ENCODE measurements at places on chromosomes 5 and 9.

DNA sequence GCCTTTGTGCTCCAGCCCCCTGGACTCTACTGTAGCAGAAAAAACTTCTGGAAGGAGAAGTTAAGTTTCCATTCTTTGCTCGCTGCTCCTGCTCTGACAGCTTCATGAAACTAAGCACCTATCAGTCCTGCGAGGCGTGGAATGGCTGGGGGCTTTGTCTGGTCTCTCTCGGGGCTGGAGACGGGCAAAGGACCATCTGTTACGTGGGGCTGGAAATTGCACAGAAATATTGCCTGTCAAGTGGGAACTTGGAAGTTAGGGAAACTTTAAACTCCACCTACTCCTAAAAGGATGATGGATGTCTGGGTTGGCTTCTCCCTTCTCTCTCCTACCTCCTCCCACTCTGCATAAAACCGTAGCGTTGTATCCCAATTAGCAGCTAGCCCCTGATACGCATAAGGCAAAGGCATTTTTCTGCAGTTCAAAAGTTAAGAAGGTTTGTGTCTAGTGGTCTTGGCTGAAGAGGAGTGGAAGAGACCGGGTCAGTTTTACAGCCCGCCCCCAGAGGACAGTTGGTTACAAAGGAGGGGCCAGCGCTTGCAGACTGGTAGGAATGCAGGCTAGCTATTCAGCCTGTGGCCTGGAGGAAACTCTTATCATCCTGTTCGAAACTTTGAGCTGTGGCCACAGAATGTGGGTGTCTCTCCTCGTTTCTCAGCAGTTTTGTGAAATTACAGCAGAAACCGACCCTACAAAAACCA lies 1.3 kb downstream of the FBXL7 start:
- DNase-seq = no peak

- DNase-seq = no peak
These were observed 56.3 kb downstream of the SLF1 start for GRCh38 chr5:94674490-94675382.

DNA sequence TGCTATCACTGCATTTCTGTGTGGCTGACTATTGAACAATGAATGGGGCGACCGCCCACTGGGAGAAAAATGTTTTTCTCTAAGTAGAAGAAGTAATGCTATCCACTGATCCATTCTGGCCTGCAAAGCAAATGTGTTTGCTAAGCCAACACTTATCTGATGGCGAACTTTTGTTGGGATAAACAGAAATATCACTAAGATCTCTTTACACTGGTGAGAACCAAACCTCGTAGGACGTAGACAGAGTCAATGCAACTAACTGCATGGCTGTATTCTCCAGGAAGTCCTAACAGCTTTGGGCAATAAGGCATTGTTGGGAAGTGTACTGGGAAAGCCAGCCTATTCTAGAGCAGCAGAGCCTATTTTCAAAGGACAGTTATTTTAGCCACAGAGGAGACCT lies 77.7 kb downstream of the ANKH start:
- no peak for DNase-seq

DNA sequence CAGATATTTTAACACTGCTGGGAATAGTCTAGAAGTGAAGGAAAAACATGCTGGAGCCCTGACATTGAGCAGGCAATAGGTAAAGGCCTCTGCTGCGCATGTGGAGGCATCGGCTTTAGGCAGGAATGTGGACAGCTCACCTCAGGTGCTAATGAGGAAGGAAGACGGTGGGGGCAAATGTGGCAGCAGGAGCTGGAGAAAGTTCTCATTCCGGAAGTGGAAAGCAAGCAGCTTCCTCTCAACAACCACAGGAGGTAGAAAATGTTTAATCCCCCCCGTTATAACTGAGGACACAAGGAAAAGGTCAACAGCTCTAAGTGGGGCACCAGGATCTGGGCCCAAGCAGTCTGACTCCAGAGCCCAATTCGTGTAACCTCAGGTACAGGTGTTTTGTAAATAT lies 7.6 kb upstream of the RPS14 start:
- DNase-seq = peak; percentile 75

DNA sequence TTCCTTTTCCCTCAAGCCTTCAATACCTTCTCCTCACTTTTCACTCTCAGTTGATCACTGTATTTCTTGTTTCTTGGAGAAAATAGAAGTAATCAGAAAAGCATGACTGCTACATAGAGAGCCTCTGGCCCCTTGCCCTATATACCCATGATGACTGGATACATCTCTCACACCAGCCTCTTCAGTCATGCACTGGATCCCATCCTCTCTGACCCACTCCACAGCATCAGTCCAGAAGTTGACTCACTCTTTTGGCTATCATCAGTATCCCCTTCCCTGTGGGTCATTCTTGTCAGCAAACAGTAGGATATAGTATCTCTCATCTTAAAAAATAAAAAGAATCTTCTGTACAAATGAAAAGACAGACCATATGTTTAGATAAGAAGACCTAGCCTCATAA lies 32.9 kb downstream of the PTCD2 start:
- DNase-seq = no peak

DNA sequence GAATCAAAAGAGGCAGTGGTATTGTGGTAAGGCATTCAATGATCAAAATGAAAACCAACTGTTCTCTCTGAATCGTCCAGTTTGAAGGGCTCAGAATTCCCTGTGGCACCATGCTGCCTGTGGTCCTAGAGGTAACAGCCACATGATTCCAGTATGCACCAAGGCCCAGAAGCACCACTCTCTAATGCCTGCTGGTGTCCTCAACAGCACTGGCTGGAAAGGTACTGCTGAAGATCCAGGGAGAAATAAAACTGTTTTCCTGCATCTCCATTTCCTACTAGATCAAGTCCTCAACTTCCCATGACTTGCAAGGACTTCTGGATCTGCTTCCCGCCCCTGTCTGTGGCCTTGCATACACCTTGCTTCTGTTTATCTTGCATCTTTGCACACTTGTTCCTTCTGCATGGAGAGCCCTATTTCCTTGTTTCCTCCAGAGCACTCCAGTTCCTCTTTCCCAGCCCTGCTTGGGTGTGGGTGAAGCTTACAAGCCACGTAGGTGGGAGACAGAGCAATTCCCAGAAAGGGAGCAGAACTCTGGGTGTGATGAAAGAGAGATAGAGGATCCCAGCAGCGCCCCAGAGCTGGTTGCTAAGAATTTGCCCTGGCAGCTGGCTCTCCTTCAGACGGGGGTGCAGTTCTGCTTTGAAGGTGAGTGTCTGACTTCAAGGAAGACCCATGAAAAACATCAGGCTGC lies 41.0 kb upstream of the EQTN start:
- DNase-seq = no peak

GRCh38 chr9:19550009-19550408 lies 141.2 kb downstream of the ACER2 start:
- no peak for DNase-seq

GRCh38 chr5:147686421-147686820 lies 96.1 kb downstream of the JAKMIP2 start:
- no peak for DNase-seq

- no peak for DNase-seq
These were observed 272.4 kb downstream of the ARRDC3 start for GRCh38 chr5:91110686-91111085.

DNA sequence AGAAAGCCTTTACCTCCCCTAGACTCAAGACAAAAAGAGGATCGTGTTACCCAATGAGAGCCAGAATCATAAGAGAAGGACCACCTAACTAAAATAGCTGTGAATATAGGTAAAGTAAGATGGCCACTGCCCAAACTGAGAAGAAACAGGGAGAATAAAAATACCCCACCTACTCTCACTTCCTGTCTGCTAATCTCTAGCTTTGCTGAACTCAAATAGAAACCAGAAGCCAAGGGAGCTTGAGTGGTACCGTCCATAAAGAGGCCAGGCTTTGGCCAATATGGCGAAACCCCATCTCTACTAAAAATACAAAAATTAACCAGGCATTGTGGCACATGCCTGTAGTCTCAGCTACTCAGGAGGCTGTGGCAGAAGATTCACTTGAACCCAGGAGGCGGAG lies 123.0 kb upstream of the FST start:
- DNase-seq = no peak

- no peak for DNase-seq
These were observed 192.7 kb upstream of the SGCD start for GRCh38 chr5:156134216-156134615.

DNA sequence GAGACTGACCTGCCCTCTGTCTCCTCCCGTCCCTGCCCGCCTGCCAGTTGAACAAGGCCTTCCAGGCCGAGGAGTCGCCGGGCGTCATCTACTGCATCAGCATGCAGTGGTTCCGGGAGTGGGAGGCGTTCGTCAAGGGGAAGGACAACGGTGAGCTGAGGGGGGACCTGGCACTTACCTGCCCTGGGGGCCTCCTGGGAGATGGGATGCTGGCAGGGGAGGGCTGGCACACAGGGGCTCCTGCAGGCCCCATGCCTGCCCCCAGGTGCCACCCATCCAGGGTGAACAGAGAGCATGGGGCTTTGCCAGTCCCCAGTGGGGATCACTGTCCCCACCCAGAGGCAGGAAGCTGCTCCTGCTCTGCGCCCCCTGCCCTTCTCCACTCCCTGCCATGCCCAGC lies 43.0 kb downstream of the USP20 start:
- DNase-seq = no peak

- peak; percentile 86 for DNase-seq
These were observed 393.7 kb upstream of the PDE4D start for GRCh38 chr5:60287174-60287771.

DNA sequence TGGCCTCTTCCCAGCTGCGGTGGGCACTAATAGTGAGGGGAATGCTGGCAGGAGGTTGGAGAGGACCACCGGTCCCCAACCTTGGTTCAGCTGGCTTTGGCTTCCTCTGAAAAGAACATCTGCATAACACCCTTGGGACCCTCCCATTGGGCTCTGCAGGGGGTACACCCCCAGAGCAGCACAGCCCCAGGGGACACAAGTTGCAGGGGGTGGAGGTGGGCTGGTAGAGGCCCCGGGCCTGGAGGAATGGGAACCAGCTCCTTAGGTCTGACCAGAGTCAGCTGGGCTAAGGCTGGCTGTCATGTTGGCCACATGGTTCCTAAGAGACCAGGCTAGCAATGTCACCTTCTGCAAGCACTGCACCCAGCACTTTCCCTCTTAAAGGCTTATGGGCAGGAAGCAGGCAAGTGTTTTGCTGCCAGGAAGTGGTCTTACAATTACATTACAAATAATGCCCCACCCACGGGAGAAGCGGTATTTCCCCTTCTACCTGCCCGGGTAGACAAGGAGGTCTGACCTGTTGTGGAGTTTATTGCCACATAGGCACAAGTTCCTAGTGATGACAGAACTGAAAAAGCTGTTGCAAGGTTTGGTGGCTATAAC lies 18.1 kb downstream of the GCNT4 start:
- peak; percentile 26 for DNase-seq

DNA sequence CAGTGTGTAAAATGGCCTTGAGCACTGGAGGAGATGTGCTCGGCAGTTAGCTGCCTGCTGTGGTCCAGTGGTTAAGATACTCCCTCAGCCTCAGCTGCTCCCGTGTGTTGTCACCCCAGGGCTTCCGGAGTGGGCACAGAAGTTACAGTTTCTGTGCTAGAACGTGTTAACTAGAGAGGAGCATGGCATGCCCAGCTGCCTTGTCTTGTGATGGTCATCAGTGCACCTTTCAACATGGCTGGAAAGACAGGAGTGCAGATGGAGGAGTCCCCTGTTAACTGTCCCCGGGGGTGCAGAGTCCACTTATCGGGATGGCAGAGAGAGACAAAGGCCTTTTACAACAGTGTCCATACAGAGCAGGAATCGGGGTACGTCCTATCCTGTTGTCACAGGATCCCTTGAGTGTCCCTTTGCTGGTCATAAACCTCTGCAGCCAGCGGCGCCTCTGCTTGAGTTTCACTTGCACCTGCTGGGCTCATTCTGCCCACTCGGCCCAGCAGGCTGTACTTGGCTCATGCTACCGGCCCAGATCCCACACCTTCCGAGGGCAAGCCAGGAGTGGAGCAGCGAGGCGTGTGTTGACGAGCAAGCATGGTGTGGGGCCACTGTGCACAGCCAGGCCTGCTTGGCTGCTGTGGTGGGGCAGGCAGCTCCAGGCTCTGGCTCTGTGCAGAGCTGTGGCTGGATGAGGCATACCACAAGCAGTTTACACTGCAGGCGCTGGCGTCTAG lies 112.6 kb downstream of the EHMT1 start:
- no peak for DNase-seq

DNA sequence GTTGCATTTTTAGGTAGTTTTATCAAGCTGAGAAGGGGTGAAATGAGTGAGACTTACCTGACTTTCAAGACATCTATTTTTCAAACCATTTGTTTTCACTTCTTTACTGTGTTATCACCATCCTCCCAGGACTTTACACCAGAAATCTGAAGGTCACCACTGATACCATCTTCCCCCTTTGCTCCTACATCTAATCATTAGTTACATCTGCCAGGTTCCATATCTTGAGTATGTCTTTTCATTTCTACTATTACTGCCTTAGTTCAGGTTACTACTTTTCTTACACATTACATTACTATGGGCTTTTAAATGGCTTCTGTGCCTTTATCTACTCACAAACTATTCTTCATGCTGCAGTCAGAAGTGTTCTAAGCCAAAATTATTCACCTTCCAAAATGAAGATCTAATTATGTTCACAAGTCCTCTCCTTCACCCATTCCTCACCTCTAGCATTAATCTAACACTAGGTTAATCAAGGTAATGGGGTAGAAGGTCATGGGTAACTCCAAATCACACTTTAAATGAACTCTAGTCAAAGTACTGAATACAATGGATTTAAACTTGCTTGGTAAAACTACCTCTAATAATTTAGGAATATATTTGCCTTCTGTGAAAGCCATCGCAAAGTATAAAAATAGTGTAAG lies 2.1 kb upstream of the HSDL2 start:
- DNase-seq = no peak

DNA sequence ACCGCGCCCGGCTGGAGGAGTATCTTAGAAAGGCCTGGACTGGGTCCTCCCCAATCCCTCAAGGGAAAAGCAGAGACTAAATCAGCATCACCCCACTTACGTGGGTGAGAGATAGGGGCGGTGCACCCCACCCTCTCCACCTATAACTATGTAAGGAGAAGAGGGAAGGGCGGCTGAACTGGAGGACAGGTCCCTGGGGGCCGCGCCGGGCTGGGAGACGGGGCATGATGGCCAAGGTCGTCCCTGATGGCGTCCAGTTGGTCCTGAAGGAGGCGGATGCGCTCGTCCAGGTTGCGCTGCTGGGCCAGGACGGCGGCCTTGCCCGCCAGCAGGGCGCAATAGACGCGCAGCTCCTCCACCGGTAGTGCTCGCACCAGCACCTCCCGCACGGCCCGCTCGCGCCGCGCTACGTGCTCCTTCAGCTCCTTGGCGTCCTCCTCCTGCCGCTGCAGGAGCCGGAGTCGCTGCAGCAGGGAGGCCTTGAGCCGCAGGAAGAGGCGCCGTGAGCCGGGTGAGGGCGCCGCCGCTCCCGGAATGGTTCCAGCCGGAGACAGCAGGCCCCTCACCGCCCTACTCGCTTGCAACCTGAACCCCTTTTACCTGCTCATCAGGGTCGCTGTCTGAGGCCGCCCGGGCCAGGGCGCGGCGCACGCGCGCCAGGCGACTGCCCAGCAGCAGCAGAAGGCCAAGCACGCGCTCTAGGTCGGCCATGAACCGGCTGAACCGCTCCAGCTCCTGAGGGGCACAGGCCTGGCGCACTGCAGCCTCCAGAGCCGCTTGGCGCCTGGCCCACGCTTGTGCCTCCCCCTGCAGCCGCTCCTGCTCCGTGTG lies 7.6 kb downstream of the SHROOM1 start:
- DNase-seq = peak; percentile 57

Measured in common myeloid progenitor, CD34-positive (primary cell).